ENCODE measurements at places on chromosomes 13 and 19.

GRCh38 chr13:29000826-29001225 is 180.7 kb downstream of the MTUS2 start:
- no peak for DNase-seq

GRCh38 chr13:97327506-97328221 is 105.5 kb downstream of the MBNL2 start:
- DNase-seq, result no peak

GRCh38 chr13:101492251-101492910 is 39.9 kb downstream of the ITGBL1 start:
- DNase-seq, result no peak

GRCh38 chr19:633786-634639 is 676 bp upstream of the POLRMT start:
- no peak for DNase-seq

DNA sequence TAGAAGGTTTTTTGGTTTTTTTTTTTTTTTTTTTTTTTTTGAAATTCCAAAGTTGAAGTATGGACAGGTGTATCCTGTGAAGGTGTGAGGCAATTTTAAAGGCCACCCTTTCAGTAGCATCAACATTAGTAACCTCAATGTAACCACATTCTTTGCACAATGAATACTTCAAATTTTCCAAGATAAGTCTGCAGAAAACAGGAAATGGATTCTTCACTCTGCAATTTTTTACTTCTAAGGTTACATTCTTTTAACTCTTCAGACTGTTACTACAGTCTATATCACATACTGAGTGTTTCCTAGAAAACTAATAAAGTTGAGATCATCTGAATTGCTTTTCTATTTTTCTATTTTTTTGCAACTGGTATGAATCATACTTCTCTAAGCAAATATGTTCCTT is 569.0 kb upstream of the GPC6 start:
- DNase-seq, result no peak

DNA sequence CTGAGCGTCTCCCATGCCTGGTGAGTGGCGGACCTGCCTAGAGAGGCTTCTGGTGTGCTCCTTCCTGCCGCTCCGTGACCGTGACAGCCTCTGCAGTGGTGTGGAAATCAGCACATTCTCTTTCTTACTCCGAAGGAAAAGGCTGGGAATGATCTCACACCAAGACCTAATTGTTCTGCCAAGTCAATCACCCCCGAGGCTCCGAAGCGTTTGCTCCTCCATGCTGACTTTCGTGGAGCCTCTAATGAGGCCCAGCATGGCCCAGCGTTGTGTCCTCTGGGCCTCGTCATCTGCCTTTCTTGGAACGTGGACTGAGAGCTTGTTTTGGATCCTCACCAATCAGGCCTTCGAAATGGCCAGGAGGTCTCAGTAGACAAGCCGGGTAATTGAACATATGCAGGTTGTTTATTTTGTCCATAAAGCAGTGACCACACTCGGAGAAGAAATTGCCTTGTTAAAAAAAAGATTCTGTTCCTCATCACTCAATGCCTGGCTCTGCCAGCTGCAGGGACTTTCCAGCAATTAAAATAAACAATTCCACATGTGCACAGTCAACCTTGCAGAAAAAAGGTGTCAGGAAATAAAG is 107.1 kb downstream of the UBL3 start:
- no peak for DNase-seq

GRCh38 chr19:9014803-9015202 is 4.6 kb upstream of the MUC16 start:
- no peak for DNase-seq

All from T-helper 2 cell (primary cell).